Fibroblast of villous mesenchyme (primary cell): ENCODE measurements at places on chromosomes 3 and 15.

- DNase-seq: no peak
Measured at GRCh38 chr3:38121451-38121831, 15.5 kb downstream of the ACAA1 start.

DNA sequence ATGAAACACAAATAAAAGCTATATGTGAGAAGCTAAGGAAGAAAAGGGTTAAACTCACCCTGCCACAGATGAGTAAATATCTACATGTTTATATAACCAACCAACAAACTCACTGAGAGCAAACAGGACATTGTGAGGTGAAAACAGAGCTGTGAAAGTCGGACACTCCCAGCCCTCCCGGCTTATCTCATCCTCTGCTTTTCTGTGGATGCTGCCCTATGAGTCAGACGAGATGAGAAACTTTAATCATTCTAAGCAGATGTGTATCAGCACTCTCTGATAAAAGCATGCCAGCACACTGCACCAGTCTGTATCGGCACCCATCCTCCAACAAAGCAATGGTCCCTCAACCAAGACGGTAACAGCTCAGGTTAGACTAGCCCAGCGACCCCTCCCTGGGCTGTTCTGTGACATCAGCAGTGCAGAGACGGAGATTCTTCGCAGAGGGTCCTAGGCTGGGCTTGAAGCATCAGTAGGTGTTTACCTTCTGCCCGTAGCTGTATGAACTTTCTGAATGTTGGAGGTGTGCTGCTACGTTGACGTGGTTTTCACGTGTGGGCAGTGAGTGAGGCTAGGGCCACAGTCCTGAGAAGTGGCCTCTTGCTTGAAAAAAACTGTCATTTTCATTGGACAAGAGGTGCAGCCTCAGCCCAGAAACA is 119.8 kb upstream of the ALDH1A3 start:
- peak; percentile 93 for DNase-seq

GRCh38 chr3:45055411-45056143 is 29.5 kb downstream of the CLEC3B start:
- peak; percentile 81 for DNase-seq

DNA sequence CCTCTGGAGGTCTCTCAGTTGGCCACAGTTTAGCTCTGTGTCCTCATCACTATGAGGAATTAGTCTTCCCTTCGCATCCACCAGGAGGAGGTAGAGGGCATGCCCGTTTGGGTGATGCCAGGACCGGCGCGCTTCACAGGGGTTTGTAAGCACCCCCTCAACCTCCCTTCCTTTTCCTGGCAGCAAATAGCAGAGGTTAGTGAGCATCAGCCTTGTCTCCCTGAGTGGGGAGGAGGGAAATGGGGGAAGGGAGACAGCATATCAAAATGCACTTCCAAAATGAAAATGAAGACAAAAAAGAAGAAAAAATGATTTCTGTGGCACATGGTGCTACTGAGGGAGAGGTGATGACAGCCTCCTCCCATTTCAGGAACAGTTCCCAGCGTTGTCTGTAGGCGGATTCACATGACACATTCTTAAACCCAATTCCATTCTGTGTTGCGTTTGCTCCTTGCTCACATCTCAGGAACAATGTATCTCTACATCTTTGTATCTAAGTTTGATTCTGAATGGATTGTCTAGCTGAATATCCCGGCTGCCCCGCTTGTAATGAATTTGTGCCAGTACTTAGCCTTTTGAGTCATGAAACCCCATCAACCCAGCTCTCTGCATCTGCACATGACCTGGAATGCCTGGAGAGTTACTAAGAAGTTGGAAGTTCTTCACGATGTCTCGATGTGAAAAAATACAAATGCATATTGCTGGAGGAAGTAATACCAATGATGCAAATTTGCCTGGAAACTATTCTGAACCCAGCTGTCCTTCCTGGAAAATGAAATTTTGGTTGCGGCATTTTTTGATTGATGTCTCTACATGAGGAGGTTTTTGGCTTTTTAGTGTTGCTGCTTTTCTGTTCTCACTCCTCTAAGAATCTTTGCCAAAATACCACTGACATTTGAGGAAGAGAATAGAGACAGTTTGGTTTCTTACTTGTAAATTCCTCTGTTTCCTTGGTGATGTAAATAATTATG is 45.2 kb downstream of the TYRO3 start:
- DNase-seq: peak; percentile 75

DNA sequence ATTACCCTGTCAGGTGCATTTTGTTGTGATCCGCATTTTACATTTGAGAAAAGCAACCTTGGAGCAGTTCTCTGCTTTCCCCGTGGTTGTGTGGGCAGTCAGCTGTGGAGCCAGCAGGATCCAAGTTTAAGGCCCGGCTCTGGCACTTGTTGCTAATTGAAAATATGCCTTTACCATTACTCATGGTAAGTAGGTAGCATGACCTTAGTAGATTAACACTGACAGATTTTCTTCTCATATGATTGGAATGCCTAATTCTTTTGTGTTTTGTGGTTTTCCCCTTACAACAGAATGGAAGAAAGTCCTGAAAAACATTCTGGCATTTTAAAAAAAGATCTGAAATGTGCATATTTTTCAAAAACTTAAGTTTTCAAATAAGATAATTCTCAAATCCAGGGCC is 246.5 kb upstream of the LRRN1 start:
- DNase-seq: no peak

DNA sequence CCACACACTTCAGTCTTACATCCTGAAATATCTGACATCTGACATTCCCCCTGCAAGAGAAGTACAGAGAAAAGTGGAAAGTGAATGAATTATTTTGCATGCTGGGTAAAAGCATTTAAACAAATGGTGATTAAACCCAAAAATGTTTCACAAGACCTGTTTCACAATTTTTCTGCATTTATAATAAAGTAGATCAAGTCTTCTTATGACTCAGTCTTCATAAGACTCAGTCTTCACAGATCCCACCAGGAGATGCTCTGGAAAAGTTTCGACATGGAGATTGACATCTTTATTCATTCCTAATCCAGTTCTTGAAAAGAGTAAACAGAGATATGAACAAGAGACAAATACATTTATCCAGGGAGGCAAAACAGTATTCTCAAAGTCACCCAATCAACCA is 13.2 kb upstream of the EDC3 start:
- peak; percentile 63 for DNase-seq
